ENCODE measurements at places on chromosomes 4 and X.

DNA sequence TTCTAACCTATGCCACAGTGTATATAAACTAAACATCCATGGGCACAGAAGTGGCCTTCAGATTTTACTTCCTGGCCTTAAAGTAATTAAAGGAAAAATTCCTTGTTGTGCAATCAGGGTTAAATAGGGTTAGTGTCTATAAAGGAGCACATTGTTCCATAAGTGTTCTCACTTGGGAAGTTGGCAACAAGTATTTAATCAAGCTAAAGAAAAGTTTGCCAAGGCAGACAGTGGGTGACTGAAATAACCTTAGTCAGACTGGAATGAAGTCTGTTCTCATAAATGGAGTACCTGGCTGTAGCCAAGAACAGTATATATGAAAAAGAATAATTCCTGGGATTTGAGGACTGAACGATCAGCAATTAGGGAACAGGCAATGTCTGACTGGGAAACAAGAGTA, 213.6 kb downstream of the HTR2C start:
- no peak for DNase-seq

GRCh38 chrX:112068430-112068829, 14.1 kb downstream of the TRPC5 start:
- no peak for DNase-seq

DNA sequence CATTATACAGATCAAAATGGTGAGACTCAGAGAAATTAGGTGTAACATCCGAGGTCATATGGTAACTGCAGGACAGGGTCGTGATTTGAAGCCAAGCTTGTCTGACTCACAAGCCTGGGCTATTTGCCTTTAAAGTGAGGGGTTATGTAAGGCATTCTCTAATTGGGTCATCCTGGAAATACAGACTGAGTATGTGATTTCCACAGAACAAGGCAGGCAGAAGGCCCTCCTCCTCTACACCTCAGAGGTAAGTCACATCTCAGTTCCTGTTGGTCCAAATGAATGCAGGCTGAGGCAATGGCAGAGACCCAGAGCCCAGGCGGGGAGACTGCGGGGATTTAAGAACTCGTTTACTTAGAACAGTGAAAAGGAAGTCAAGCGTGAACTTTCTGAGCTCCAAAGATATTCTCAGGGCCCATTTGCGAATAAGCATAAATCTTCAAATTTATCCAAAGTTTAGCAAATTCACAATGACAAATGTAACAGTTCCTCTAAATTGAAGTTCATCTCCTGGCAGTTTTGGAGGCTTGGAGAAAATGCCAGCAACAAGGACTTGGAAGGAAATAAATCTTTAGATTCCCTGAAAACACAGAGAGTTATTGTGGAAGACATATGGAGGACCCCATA, 153.3 kb downstream of the LDB2 start:
- DNase-seq, result no peak

DNA sequence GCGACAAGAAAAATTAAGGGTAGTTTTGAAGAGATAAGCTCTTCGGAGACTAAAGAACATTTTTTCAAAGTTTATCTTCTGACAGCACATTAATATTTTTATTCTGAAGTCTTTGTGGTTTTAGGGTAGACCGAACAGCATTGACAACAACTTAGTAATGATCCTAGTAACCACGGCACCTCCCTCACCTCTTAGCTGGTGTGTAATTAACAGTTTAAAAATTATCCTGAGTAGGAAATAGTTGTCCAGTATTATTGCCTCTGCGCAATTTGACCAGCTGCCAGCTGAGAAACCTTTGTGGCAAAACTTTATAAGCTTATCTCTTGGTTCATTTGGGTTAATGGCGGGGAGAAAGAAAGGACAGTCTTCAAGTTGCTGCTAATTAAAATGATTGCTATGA, 213.6 kb downstream of the CBLL2 start:
- DNase-seq, result no peak

DNA sequence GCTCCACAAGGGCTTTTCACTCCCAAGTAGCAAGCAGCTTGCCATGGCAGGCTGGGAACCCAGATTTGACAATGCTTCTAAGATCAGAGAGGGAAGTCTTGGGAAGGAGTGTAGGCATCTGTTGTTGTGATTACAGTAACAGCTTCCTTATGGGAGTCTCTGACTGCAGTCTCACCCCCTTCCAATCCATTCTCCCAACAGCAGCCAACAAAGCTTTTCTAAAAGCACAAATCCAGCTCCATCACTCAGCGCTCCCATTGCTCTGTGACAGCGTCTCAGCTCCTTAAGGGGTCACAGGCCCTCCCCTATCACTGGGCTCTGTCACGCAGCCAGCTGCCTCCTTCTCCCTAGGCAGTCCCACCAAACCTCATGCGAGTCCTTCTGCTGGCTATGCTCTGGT, 7.1 kb downstream of the IGFBP7 start:
- DNase-seq, result no peak

DNA sequence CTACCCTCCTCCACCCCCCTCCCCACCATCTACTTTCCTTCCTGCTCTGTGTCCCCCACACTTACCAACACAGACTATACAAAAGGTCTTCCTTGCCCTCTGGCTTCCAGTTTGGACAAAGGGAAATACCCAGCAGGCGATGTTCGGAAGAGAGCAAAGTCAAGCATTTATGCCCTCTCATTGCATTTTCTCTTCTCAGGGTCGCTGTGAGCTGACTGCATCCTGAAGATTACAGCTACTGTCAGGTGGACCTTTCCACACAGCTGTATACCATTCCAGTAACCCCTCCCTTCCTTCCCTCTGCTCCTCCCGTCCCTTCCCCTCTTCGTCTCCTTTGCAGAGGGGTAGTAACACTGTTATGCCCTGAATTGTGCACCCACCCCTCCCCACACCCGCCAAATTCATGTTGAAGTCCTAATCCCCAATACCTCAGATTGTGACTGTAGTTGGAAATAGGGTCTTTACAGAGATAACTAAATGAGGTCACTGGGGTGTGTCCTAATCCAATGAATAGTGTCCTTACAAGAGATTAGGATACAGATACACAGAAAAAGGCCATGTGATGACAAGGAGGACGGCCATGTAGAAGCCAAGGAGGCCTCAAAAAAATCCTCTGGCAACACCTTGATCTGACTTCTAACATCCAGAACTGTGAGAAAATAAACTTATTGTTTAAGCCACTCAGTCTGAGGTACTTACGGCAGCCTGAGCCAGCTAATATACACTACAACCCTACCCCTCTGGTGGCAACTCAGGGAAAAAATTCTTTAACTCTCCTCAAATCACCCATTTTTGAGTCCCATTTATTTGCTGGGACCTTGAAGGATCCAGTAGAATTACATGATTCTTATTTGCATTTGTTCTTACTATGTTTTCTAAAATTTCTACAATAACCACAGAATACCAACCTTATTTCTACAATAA, 11.7 kb downstream of the MORF4L2 start:
- no peak for DNase-seq

Data from stimulated activated CD4-positive, alpha-beta T cell treated with anti-CD3 and anti-CD28 coated beads, Interleukin-15, amount 100 ng/mL, for 24 hours (primary cell).